ENCODE measurements at places on chromosomes 3 and 15.

- no peak for DNase-seq
Observed at GRCh38 chr3:172148241-172148640, 108.9 kb downstream of the FNDC3B start.

DNA sequence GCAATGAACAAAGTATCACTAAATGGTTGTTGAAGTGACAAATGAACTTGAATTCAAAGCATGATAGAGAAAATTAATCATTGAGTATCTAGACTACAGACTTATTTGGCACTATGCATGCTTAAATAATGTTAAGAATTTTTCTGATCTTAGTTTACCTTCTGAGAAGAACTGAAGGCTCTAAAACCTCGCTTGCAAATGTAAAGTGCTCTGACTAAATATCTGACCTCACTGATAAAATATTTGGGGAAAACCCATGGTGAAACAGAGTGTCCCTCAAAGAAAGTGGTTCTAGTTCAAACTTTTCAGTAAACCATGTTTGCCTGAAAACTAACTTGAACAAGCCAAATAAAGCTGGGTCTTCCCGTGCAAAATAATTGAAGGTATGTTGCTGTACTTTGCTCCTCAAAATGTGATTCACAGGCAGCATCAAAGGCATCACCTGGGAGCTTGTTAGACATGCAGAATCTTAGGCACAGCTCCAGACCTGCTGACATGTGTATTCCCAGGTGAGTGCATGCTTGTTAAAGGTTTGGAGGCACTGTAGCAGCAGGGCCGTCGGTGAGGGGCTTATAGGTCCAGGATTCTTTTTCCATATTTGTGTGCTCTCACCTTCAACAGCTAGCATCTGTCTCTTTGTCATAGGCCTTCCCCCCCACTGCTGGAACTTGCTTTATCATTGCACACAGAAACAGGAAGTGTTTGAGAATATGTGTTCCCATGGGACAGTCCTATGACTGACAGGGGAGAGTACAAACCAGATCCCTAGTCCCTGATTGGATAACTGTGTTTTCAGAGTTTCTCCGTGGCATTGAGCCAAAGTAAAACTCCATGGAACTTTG, 524.2 kb upstream of the LMCD1 start:
- no peak for DNase-seq

- DNase-seq: no peak
Observed at GRCh38 chr3:110774496-110775265, 296.9 kb upstream of the NECTIN3 start.

DNA sequence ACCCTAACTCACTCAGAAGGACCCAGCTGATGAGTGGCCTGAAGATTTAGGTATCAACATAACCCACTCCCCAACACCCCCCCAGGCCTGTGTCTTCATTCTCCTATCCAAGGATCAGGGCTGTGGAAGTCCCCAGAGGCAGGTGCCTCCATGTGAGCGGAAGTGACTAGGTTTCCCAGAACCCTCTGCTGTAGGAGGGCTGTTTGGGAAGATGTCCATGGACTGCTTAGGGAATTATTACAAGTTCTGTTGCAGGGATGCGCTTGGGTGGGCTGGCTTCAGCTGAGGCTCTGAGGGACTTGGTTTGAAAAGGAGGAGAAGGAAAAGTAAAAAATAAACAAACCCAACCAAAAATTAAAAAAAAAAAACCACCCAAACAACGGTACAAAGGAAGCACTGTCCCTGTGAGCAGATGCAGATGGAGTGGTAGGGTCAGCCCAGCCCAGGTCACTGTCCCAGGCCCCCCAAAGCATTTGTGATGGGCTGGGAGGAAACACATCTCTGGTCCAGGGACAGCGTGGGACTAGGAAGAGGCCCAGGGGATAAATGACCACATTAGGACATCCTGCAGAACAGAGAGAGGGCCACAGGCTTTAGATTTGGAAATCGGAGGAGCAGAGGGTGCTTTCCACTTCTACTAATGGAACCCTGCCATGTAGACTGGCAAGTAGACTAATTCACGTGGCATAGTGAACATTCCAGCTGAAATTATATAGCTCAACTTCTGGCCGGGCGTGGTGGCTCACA, 12.2 kb upstream of the APOD start:
- DNase-seq: no peak

DNA sequence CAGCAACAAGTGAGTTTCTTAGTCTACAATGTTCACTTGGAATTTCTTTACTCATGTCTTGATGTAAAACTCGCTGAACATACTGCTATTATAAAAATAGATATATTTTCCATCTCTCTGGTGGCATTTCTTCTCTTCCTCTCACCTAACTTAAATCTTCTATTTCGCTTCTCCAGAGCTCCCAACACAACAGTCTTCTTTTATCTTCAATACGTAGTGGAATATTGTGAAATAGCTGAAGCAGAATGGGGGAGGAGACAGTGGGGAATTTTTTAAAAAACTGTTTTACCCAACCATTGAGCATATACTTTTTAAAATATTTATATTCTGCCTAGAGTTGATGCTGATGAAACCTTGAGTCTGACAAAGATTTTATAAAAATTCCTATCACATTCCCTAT, 548.5 kb downstream of the RBMS3 start:
- no peak for DNase-seq

- DNase-seq: no peak
Observed at GRCh38 chr15:62641825-62642224, 400.7 kb upstream of the TPM1 start.

GRCh38 chr3:42739401-42740158, 33.5 kb downstream of the CCDC13 start:
- DNase-seq: no peak

DNA sequence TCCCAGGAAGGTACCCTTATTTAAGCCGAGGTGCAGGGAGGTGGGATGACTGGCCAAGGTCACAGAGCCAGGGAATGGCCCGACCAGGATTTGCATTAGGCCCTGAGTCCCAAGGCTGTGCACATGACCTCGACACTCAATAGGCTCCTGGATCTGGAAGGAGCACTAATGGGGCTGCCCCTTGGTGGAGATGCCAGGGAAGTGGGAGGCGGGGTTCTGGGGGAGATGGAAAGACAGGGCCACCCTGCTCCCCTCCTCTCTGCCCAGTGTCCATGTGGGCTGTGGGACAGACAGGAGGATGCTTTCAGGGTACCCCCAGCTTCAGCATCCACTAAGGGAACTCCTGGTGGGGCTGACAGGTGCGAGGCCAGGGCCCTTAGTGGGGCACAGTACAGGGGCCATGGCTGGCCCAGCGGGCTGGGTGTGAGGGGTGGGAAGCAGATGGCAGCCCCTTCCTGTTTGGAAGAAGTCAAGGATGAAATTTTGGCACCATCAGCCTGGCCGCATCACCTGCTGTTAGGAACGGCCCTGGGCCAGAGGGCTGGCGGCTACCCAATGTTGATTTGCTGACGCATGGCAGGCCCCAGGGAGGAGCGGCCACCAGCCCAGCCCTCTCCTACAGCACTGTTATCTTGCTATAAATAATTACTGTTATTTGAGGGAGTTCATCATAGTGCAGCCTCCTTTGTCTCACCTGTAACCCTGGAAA, 37.3 kb downstream of the ATP2B2 start:
- no peak for DNase-seq
